NCI-H510A treated with DMSO at 0.1 percent for 48 hours (cell line): ENCODE measurements at places on chromosomes 11 and 22.

DNA sequence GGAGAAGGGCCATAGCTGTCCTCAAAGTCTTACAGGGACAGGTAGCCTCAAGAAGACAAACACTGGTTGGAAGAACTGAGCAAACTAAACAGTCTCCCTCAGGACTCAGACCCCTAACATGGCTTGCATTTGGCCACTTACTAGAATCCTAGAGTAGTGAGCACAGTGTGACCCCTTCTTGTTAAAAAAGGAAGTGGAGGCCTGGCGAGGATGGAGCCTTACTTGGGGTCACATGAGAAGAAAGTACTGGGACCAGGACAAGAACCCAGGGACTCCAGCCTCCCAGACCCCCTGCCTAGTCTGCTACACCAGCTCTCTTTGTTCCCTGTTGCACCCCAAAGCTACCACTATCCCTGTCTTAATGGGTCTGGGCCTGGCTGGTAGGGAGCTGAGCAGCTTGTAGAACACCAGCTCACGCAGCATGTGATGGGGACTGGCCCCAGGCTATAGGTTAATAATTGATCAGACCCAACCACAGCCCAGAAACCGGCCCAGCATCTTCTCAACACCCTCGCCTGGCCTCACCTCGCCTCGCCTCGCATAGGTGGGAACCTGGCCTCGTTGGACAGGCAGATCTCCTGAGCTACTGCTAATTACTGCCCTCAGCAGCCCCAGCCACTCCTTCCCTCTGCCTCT, 17.6 kb downstream of the DGAT2 start:
- no peak for DNase-seq

GRCh38 chr11:11189506-11189905, 163.5 kb downstream of the CSNK2A3 start:
- DNase-seq: no peak

DNA sequence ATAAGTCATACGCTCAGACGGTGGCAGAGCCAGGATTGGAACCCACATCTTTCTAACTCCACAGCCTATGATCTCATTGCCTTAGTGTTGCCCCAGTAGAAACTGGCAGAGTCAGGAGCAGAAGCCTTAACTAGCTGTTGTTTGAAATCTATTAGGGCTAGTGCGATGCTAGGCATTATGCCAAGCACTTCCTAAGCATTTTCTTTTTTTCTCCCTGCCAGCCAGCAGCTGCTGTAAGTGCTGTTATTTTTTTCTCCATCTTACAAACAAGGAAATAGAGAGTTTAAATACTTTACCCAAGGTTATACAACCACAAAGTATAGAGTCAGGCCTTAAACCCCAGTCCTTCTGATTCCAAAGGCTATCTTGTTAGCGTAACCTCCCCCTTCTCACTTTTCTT, 161.0 kb upstream of the SORL1-AS1 start:
- no peak for DNase-seq

GRCh38 chr11:23359297-23359696, 499.0 kb upstream of the CCDC179 start:
- no peak for DNase-seq

- no peak for DNase-seq
Observed at GRCh38 chr11:109237636-109238035, 184.4 kb upstream of the C11orf87 start.
